ENCODE measurements at places on chromosomes 1 and 21.
A peak's percentile ranks its signal among the peaks of the same experiment; 100 is the strongest.

- DNase-seq, result no peak
These were observed 58.7 kb downstream of the NIBAN1 start for GRCh38 chr1:184915463-184916090.

GRCh38 chr1:207234690-207235089 lies 86.8 kb upstream of the CD55 start:
- DNase-seq, result no peak

DNA sequence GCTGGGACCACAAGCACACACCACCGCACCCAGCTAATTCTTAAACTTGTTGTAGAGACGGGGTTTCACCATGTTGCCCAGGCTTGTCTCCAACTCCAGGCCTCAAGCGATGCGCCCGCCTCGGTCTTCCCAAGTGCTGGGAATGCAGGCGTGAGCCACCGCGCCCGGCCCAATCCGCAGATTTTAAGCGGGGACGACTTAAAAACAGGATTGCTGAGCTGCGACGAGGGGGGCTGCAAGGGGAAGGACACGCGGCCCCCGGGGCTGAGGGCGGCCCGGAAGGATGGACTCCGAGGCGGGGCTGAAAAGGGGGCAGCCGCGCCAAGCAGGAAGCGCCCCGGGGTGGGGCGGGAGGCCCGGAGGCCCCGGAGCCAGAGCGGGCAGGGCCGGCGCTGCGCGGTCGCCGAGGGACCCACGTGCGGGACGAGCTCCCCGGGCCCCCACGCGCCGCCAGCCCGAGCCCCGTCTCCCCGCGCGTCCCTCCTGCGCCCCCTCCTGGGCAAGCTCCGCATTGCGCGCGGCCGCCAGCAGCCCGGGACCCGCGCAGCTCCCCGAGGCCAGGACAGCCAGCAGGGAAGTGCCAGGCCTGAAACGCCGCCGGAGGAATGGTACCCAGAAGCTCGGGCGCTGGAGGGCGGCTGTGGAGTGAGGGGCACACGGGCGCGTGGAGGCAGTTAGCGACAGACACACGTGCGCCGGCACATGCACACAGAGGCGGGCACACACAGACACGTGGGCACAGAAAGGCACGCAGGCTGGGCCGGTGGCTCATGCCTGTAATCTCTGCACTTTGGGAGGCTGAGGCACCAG lies 5.5 kb upstream of the PRKCZ start:
- DNase-seq, result no peak

- no peak for DNase-seq
These were observed 173.2 kb downstream of the SIPA1L2 start for GRCh38 chr1:232456714-232457113.

DNA sequence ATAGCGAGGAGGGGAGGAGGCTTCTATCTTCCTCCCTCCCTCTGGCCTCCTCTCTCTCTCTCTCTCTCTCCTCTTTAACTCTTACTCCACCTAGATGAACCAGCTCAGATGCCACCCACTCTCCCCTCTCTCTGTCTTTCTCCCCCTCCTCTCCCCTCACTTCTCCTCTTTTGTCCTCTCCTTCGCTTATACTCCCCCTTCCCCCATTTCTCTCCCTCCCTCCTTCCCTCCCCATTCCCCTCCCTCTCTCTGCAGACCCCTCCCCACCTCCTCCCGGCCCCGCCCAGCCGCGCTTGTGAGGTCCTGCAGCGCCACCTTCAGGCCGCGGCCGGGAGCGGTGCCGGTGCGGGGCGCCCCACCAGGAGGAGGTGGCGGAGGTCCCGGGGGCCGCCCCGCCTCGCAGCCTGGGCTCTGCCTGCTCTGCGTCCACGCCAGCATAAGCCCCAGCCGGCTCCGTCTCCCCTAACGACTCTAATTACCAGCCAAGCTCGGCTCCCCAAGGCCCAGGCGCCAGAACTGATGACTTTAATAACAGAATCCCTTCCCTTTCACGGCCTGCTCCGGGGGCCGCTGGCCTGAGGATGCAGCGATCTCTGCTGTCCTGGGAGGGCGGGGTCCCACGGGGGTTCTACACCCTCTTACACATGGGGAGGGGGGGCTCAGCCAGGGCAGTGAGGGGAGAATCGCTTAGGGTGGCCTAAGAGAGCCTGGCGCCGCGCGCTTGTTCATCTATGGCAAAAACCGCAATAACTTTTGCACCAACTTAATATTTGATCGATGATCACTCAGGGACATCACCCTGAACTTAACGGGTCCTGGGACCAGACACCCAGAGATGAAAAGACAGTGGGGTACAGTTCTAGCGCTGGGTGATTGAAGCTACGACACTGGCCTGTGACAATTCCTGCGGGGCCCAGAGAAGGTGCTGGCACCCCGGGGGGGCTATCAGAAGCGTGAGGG lies 637.3 kb downstream of the MATN1 start:
- DNase-seq, result no peak

DNA sequence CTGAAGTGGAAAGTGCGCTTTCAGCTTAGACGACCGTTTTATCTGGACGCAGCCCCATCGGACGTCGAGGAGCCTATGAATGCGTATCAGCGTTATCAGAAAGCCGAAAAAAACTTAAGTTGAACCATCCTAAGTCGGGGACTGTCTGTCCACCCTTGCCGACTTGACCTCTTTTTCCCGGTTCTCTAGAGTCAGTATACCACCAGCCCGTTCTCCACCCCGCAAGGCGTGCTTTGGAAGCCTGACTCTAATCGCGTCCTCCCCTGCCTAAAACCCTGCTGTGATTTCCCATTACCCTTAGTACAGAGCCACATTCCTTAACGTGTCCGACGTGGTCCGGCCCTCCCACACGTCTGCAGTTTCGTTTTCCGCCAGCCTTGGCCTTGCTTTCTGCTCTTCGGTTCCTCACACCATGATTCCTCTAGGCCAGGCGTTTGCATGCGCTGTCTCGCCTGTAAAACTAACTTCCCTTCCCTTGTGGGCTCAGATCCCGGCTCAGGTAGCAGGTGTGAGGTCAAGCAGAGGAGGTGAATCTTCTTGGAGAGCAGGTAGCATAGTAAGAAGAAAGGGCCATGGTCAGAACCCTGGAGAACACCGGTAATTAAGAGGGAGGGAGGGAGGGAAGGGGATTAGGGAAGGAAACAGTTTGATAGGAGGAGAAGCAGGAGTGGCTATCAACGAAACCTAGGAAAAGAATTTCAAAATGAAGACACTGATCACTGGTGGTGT lies 865 bp downstream of the ADPRS start:
- DNase-seq, result no peak

DNA sequence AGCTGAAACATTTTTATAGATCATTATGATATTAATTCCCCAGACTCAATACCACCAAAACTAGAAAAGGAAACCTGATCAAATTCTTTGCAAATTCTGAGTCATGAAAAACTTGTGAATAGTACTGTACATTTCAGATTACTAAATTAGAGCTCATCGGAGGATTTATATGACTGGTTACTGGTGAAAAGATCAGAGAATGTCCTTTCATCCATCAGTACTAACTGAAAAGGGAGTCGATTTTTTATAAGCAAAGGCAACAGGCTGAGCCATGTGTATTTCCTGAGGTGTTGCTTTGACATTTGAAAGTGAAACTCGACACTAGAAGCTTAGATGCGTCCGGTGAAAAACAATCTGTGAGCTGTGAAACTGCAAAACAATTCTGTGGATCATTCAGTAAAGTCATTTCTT lies 155.7 kb downstream of the TNFSF18 start:
- DNase-seq, result no peak

DNA sequence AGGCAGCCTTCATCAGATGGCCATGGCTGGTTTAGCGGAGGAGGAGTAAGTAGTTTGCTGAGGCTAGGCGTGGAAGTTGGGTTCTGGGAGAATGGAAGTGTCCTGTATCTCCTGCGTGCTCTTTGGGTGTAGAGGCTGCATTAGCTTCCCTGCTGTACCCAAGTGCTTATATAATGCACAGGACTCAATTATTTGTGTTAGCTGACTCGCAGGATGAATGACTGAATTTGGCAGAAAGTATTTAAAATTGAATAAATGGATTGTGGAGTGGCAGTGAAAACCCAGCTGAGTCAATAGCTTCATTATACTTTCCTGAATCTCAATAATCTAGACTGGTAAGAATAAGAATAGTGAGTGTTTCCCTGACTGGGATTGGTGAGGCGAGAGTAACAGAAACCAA lies 13.8 kb downstream of the DNTTIP2 start:
- DNase-seq, result no peak

DNA sequence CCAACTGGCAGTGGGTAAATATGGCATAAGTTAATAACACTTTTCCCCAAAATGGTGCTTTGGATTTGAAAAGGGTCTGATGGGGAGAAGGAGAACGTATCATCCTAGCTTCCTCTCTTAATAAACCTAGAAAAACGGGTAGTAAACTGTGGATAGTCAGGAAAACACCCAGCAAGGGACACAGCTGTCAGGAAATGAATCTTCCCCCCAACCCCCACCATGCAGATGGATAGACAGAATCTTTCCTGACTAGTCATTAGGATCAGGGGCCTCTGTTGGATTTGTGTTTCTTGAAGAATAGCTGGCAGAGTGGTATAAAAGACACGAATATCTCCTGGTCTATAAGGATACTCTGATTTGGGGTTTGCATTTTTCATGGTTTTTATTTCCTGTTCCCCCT lies 22.5 kb upstream of the LAX1 start:
- DNase-seq, result no peak

GRCh38 chr21:29233256-29233546 lies 65.5 kb upstream of the BACH1 start:
- no peak for DNase-seq

- DNase-seq, result no peak
These were observed 226.6 kb downstream of the KCNH1 start for GRCh38 chr1:210907251-210907805.

GRCh38 chr21:44648557-44649311 lies 2.5 kb downstream of the KRTAP10-11 start:
- DNase-seq, result no peak

DNA sequence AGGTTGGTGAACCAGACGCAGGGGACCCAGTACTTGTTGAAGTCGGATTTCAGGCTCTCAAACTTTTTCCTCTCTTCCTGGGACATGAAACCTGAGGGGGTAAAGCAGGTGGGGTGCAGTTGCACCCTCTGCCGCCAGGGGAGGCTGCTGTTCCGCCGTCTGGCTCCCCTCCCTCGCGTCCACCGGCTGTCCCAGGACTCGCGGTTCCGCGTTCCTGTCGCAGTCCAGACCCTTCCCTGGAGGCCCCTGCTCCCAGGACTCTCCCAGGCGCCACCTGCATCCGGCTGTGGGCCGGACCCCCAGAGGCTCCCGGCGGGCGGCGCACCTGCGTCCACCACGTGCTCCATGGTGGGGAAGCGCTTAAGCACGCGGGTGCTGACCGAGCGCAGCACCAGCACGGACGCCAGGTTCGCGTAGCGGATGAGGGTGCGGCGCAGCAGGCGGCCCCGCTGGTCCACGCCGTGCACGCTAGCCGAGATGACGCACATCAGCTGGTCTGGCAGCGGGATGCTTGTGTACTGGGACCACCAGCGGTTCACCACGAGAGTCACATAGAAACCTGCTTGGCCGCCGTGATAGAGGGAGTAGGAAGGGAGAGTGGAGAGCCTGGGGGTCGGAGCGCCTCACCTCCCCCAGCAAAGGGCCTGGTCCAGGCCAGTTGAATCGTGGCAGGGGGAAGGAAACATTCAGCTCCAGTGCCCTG lies 1.7 kb downstream of the BEST4 start:
- no peak for DNase-seq

DNA sequence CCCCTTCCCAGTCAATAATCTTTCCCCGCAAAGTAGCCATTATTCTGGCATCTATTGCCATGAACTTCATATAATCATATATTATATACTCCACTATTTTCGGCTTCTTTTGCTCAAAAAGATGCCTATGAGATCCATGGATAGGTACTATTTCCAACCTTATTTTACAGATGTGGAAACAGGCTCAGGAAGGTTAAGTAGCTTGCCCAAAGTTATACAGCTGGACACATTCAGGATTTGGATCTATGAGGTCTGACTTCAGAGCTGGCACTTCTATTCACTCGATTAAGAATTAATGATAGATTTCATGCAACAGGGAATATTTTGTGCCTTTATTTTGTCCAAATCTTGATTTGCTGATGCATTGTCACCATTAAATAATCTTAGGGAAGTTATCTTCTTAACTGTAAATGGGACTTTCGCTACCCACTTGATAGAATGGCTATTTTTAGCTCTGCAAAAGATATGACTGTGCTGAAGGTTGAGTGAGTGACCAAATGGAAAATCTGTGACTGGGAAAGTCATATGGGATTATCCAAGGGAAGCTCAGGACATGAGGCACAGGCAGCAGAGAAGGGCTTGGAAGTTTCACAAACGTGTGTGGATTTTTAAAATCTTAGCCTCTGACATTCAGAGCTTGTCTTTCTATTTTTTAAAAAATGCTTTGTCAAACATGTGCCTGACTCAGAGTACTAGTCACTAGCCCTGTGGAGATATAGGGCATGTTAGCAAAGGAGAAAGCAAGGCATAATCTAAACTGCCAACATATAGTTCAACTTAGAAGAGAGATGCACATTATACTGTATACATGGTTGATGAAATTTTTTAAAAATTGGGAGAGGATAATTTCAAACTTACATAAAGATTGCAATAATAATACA lies 36.5 kb downstream of the GIPC2 start:
- no peak for DNase-seq

DNA sequence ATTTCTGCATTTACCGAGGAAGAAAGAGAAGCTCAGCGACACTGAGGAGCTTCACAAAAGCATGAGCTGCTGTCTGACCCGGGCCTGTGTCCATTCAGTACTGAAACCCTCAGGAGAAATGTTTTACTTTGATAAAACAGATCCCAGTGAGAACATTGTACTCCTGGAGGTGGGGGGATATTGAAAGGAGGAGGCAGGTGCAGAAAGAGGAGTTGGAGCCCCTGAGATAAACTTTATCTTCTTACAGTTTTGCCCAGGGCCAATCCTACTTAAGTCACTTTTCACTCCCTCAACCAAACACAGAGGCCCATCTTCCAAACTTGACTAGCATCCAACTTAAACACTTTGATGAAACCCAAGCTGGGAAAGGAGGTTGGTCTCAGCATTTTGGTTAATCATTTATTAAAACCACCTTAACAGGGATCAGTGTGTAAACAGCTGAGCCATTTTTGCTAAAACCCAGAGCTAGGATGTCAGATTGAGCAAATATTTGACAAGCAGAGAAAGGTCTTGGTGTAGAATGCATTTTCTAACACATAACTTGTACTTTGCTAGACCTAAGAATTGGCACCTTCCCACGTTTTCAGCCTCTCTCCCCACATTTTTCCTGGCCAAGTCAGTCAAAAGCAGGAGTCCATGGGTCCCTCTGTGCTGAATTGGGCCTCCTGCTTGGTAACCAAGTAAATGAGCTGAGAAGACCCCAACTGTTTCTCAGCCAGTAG lies 32.5 kb upstream of the SARS1 start:
- DNase-seq, result no peak

- DNase-seq, result no peak
These were observed 8.0 kb downstream of the CHODL start for GRCh38 chr21:18252680-18253079.

- no peak for DNase-seq
These were observed 802.2 kb downstream of the KCNT2 start for GRCh38 chr1:195806060-195806459.

DNA sequence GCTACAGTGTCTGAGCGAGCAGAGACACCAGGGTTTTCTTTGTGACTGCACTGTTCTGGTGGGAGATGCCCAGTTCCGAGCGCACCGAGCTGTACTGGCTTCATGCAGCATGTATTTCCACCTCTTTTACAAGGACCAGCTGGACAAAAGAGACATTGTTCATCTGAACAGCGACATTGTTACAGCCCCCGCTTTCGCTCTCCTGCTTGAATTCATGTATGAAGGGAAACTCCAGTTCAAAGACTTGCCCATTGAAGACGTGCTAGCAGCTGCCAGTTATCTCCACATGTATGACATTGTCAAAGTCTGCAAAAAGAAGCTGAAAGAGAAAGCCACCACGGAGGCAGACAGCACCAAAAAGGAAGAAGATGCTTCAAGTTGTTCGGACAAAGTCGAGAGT lies 2.7 kb downstream of the ZBTB18 start:
- DNase-seq, result no peak

- peak; percentile 94 for DNase-seq
These were observed 34.6 kb downstream of the CFAP57 start for GRCh38 chr1:43206600-43207228.

Data from glomerular endothelial cell (primary cell).